ENCODE measurements at places on chromosomes 7 and 10.

- DNase-seq = no peak
These were observed 70.0 kb downstream of the MALSU1 start for GRCh38 chr7:23369100-23369499.

DNA sequence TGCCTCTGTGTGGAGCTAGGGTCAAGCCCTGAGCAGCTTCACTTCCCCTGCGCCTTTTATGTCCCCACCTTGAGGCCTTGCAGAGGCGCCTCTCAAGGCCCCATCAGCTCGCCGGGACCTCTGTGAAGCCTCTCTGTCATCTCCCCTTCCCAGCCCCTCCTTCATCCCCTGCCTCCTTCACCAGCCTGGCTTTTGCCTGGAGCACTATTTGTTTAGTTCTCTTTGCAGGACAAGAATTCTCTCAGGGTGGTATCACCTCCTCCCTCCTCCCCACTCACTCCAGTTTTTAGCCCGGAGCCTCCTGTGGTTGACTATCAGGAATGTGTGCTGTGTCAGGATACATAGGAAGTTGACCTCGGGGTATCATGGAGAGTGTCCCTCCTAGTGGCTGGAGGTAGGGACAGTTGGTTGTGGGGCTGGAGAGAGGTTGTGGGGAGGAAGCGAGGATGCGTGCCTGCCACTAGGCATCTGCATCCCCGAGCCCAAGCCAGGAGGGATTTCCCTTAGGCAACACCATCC, 89.8 kb upstream of the ANLN start:
- DNase-seq = no peak

- no peak for DNase-seq
These were observed 2.3 kb upstream of the ZC3HAV1 start for GRCh38 chr7:139111811-139112301.

- DNase-seq = no peak
These were observed 62.7 kb downstream of the VPS41 start for GRCh38 chr7:38846280-38846679.

DNA sequence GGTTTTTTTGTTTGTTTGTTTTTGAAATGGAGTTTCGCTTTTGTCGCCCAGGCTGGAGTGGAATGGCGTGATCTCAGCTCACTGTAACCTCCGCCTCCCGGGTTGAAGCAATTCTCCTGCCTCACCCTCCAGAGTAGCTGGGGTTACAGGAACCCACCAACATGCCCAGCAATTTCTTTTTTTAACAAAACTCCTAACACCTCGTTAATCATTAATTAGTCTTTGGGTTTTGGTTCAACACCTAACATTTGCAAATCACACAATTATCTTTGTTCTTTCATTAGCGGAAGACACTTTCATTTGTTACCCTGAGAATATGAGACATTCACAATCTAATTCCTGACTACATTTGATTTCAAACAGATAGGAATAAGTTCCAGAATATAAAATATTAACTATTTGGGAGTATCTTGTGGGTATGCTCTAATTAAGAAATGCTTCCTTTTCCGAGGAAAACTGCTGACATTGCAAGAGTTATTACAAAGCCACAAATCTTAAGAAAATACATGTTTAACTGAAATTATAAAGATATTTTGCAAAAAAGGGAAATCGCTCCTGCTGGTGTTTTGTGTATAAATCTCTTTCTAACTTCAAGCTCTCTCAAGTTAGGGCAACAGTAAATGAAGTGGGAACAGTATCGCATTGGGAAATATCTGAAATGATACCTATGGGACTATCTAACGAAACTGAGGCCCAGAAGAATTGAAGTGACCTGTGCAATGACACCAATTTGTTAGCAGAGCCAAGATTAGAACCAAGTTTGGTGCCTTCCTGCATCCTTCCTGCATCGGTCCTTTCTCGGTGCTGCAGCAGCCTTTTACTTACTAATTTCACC, 1.2 kb upstream of the LSM8 start:
- no peak for DNase-seq

- DNase-seq = no peak
These were observed 6.7 kb upstream of the KLRG2 start for GRCh38 chr7:139490130-139490529.

DNA sequence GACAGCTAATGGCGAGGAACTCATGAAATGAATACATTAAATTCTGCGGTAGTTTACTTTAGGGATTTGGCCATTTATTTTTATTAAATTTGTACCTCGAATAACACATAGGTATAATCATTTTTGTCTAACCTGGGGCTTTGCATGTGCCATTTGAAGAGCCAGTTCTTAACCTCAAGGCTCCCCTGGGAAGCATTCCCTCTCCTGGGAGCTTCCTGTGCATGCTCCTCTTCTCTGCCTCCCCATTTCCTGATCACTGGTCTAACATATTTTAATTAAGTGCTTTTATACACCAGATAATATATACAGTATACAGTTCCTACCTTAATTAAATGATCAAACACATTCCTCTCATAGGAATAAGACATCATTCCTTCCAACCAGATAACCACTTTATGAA, 183.9 kb upstream of the FZD1 start:
- DNase-seq = no peak

GRCh38 chr10:26524161-26524896, 86.2 kb downstream of the APBB1IP start:
- no peak for DNase-seq

DNA sequence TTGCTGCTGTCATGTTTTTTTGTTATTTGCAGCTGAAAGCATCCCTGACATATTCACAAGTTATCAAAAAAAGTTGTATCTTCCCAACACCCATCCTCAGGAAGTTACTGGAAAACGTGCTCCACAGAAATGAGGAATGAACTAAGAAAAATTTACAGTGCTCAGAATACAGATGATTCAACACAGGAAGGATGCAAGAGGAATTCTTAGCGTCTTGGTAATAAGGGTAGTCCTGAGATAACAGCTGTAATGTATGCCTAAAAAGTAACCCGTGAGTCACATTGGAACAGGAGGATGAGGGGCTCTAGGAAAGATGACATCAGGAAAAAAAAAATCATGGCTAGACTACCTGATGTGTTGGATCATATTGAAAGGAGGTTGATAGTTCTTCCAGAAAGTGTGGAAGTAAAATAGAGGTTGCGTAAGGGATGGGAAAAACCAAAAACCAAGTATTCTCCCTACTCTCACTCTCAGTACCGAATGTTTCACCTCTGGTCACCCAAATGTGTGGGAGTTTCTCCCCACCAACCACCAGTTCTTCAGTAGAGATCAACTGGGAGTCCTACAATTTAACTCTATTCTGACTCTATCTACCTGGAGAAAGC, 3.9 kb downstream of the ADAM12 start:
- no peak for DNase-seq

DNA sequence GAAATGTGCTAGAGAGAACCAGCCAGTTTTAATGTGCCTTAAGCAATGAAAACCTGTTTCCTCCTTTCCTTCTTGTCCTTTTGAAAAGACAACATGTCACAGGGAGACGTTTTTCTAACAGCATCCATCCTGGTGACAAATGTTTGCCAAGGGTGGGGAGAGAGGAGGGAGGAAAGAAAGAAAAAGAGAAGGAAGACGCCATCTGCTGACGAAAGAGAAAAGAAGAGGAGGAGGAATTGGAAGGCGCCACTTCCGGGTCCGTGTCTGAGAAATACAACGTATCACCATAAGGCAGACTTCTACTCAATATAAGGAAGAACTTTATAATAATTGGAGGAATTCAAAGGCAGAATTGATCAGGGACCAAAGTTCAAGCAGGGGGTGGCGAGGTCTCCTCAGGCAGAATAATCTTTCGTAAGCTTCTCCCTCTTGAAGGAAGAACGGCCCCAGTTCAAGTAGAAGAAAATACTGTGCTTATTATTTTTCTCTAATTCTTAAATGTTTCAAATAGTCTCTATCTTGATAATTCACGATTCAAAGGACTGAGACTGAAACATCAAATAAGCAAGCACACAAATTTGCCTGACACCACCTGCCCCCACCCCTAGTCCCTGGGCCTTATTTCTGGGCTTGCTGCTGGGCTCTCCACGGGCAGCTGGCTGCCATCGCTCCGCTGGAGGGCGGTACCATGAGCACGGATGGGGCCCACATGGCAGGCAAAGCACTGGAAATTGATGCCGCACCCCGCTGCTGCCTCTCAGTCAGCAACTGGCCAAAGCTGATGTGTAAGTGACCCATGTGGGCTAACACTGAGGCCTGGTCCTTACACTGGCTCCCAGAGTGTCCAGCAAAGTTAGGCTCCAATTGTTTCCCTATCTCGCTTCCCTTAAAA, 273.7 kb upstream of the KLF14 start:
- peak; percentile 62 for DNase-seq

GRCh38 chr10:125076121-125076825, 84.1 kb downstream of the CTBP2 start:
- DNase-seq = no peak

DNA sequence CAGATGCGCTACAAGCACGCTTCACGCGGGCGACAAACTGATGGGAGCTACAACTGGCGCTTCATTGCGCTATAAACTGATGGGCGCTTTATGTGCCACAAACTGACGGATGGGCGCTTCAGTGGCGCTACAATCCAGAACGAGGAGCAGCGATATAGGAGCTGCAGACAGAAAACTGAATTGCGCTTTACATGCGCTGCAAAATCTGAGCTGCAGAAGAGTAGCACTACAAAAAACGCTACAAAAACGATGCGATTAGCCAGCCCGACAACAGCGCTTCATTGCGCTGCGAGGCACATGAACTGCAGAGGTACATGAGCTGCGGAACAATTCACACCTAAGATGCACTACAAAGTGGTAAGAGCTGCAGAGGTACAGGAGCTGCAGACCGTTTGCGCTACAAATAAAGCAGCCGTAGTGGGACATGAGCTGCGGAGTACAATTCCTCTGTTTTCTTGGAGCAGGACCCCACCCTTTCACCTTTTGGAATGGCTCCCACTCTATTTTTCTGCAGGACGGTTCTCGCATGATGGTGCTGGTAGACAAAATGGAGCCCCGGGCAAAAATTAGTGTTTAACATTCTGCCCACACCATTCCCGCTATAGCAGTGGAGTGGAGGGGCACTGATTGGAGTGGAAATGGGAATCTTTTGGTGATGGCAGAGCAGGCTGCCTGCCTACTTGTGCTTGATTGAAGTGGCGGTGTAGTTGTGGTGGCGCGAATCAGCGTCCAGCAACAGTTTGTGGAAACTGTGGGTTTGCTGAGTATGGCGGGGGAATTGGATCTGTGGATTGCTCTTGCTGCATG, 1.2 kb upstream of the SGCE start:
- peak; percentile 25 for DNase-seq

DNA sequence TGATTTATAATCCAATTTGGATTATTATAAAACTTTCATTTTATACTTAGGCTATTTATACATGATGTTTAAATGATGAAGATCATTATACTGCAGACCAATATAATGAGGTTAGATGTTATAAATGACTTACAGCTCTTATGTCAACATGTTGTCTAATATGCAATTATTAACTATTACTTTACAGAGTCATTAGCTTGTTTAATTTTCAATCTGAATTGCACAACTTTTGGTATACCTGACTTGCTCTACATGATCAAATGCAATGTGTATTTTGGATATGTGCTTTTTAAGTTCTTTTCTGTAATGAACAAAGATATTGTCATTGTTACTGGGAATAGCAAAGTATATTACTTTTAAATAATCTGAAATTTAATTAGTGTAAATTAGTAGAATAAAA, 569 bp downstream of the CD36 start:
- DNase-seq = no peak

- no peak for DNase-seq
These were observed 35.3 kb downstream of the PLPP4 start for GRCh38 chr10:120492346-120492745.

DNA sequence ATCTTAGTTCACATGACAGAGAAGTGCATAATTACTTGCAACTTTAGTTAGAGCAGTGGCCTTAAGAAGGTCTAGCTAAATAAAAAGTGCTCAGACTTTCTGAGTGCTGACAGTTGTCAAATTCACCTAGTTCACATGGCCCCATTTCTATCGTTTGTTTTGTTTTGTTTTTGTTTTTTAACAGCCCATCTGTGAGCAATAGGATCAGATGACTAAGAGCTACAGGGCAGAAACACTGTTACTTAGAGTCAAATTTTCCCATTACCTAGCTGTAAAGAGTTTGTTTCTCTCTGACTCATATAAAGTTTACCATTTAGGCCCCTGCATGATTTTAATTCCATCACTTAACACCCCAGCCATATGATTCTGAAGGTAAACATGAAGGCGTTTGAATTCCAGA, 18.8 kb downstream of the CAV1 start:
- no peak for DNase-seq

GRCh38 chr7:1445341-1445740, 13.9 kb downstream of the MICALL2 start:
- DNase-seq = no peak

DNA sequence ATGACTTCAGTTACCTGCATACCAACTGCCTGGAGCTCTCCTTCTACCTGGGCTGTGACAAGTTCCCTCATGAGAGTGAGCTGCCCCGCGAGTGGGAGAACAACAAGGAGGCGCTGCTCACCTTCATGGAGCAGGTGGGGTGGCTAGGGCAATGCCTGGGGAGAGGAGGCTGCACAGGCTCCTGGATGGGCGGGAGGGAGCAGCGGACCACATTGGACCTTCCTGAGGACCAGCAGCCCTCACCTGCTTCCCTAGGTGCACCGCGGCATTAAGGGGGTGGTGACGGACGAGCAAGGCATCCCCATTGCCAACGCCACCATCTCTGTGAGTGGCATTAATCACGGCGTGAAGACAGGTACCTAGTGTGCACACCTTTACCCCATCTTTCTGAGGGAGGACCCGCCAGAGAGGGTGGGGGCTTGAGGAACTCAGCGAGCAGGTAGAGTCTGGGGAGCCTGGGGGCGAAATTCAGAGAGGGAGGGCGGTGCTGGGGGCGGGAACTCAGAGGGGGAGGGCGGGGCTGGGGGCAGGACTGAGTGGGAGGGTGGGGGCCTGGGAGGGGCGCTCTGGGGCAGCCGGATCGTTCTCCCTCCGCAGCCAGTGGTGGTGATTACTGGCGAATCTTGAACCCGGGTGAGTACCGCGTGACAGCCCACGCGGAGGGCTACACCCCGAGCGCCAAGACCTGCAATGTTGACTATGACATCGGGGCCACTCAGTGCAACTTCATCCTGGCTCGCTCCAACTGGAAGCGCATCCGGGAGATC, 9.0 kb downstream of the AEBP1 start:
- no peak for DNase-seq

- DNase-seq = no peak
These were observed 33.3 kb downstream of the CD36 start for GRCh38 chr7:80671744-80672143.

DNA sequence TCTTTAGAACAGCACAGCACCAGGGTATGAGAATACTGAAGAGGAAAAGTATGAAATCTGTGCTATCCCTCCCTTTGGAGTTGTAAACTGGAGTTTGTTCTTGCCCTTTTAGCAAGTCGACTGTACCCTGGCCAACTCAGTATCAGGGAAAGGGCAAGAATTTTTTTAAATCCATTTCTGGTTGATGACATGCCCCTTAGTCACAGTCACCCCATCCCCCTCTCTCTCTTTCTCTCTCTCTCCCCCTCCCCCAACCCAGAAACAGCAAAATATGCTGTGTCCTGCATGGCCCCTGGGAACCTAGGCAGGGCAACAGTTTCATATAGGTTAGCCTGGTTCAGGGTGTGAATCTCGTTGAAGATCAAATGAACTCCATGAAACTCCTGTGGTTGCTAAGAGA, 177.7 kb upstream of the ADO start:
- no peak for DNase-seq
